H54 (cell line): ENCODE measurements at places on chromosomes 6 and 20.
A peak's percentile ranks its signal among the peaks of the same experiment; 100 is the strongest.

- no peak for DNase-seq
Measured at GRCh38 chr20:6579824-6580223, 187.7 kb upstream of the BMP2 start.

- no peak for DNase-seq
Measured at GRCh38 chr20:48910347-48910781, 11.1 kb upstream of the ARFGEF2 start.

DNA sequence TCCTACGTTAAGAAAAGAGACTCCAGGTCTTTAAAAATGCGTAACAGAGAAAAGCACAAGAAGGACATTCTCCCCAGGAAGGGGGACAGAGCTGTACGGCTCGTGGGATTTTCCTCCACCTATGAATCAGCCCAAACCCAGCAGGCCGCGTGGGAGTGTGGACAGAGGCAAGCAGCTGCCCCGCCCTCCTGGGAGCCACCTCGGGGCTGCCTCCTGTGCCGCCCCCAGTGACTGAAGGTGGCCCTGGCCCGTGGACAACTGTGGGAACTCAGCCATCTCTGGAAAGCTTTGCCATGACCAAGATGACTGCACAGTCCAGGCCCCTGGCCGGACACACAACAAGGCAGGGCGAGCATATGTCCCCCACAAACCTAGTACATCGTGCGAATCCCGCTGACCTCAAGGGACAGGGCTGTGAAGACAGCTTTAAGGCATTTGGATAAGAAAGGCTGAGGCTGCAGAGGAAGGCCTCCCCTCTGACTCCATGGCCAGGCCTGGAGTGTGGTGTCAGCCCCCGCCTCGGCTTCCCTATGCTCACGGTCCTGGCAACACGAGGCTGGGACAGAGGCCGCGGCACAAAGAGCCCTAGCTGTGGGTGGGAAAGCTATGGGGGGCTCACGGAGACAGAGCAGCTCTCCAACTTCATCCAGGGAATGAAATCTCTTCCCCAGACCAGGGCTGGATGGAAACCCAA is 26.9 kb downstream of the PXDC1 start:
- DNase-seq: no peak

DNA sequence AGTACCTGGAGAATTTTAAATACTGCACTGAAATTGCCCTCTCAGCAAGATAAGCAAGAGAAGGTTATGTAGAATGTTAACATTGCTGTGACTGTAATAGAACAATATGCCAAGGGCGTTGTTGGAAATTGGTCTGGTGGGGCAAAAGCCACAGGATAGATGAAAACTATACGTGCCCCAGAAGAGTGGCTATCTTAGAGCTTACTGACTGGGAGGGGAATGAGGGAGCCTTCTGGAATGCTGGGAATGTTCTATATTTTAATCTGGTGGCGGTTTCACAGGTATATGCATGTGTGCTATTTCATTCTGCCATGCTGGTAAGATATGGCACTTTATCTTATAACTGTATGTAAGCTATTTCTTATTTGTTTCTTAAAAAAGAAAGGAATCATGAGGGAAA is 35.2 kb upstream of the YWHAB start:
- no peak for DNase-seq

DNA sequence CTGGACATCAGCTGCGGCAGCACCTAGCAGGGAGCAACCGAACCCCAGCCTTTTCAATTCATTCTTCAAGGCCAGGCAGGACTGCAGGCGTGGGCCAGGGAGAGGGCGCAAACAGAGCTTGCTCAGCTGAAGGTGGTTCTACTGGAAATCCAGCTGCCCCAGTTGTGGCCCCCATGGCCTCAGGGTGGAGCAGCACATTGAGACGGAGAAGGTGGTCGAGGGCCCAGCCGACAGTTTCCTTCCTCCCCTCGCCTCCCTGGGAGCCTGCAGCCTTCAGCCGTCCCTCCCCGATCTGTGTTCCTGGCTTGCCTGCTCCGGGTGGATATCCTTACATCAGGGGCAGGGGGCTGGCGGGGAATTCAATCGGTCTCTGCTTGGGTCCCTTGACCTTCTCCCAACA is 217.8 kb downstream of the ANKRD60 start:
- no peak for DNase-seq

DNA sequence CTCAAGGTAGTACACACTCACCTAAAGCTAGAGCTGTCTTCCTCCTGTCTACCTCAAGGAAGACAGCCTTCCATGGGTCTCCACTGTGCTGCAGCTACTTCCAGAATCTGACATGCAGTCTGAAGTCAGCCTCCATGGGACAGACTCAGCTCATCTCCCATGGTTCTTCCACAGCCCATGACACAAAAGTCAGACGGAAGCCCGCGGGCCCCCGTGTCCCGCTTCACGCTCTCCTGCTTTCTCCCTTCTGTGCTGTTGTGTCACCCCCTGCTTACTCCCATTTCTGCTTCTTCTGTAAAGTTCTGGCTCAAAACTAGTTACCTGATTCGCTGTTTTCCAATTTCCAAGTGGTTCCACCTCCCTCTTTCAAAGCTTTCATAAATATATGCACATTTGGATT is 184.5 kb downstream of the SYNE1 start:
- no peak for DNase-seq

- no peak for DNase-seq
Measured at GRCh38 chr6:46653439-46654195, 842 bp downstream of the SLC25A27 start.

DNA sequence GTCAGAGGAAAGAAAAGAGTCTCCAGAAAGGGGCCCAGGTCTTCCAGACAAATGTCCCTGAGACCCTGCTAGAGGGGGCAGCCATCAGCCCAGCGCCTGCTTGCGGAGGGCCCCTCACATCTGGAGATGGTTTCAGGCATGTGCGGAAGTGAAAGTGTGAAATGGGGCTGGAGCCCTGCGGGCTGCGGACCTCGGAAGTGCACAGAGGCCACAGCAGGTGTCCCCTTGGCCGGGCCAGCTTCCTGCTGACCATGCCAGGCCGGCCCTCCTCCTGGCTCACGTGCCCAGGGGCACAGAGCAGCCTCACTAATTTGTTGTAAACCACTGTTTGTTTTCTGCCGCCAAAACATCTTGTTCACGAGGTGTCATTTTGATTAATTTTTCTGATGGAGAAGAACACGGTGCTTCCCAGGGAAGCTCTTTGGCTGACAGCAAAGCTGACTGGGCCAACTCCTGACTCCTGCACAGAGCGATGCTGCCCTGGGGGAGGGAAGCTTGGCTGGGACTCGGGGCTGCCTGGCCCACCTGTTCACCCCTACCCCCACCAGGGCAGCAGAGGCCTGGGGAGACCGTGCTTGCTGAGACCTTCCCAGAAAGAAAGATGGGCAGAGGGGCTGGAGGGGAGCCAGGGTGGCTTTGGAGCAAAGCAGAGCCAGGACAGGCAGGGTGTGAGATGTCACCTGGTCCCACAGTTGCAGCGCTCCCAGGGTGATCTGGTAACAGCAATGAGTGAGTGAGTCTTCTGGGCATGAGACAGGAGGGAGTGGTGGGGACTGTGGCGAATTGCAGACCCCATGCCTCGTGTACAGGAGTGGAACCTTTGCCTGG is 54.2 kb downstream of the BCAS4 start:
- DNase-seq: no peak

DNA sequence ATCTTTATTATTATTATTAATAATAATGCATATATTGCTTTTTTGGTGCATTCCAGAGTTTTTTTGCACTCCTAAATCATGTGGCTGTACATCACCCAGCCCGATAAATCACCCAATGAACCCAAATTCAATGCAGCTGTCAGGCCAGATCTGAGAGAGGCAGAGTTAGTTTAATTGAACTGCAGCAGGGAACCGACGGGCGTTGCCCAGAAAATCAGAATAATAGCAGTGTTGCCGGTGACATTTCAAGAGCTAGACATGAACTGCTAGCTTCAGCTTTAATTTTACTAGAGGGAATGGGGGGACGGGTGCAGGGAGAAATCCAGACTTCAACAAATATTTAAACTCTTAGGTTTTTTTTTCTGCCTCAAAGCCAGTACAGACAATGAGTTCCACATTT is 135.0 kb downstream of the CLIC5 start:
- DNase-seq: no peak

- DNase-seq: no peak
Measured at GRCh38 chr20:8647961-8648441, 420.9 kb upstream of the PLCB4 start.

DNA sequence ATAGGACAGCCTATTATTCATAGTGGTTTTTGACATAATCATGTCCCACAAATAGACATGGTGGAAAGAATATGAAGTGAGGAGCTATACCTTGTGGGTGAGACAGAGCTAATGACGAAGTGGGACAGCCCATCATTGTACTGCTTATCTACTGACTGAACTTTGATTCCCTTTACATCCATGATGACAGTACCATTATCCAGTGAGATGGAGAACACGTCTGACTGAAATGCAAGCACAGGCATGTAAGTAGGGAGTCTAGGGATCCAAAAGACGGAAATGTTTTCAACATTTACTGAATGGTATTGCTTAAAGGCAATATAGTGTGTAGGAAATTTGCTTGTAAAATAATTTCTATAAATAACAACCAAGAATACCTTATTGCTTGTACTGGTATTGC is 43.5 kb downstream of the FAM229B start:
- DNase-seq: no peak

GRCh38 chr6:83220121-83220520 is 27.0 kb downstream of the RWDD2A start:
- DNase-seq: no peak

- no peak for DNase-seq
Measured at GRCh38 chr20:3681352-3681930, 369 bp downstream of the ADAM33 start.

DNA sequence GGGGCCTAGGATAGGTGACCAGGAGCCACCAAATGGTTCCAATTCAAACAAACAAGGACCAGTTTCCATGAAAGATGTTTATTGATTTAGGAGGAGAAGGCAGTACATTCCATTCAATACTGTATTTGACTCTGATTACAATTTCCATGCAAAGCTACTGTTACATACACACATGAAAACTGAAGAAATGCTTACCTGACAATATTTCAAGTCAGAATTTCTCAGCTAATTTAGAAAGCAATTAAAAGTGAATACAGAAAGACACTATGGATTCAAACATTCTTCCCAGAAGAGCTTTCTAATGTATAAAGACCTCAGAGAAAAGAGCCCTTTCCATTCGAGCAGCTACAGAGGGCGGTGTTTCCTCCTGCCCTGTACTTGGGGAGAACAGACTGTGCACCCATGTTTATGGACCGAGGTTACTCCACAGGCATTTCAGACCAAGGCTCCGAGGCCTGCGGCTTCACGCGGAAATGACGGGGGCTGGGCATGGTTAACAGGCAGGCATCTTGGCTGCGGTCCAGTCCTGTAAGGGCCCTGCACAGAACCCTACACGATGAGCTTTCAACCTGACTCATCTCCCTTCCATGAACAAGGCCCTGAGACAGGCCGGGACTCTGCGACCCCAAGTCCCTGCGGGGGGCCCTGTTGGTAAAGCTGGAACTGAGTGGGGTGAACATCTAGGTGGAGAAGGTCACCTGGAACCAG is 25.7 kb upstream of the TCFL5 start:
- DNase-seq: peak; percentile 93

GRCh38 chr6:159104931-159105330 is 60.1 kb upstream of the TAGAP start:
- no peak for DNase-seq

GRCh38 chr6:89836639-89837222 is 7.1 kb downstream of the CASP8AP2 start:
- no peak for DNase-seq

DNA sequence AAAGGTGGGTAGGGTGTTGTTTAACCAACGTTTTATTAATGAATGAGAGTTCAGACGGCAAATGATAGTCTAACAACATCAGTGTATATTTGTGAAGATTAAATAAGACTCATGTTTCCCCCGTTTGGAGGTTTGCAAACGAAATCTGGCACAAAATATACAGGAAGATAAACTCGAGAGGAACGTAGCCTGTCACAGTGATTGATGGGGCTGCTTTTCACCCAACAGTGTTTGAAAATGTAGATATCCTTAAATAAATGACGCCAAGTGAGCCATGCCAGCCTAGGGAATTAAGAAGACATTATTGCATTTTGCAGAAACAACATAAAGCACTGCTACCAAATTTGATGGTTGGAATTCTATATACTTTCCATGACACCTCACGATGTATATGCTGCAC is 696.5 kb upstream of the FLRT3 start:
- DNase-seq: no peak

GRCh38 chr6:14660806-14661579 is 543.4 kb downstream of the CD83 start:
- DNase-seq: no peak

GRCh38 chr6:114446342-114446741 is 103.5 kb upstream of the HS3ST5 start:
- DNase-seq: no peak

- DNase-seq: no peak
Measured at GRCh38 chr6:1509241-1509640, 100.5 kb upstream of the FOXC1 start.

DNA sequence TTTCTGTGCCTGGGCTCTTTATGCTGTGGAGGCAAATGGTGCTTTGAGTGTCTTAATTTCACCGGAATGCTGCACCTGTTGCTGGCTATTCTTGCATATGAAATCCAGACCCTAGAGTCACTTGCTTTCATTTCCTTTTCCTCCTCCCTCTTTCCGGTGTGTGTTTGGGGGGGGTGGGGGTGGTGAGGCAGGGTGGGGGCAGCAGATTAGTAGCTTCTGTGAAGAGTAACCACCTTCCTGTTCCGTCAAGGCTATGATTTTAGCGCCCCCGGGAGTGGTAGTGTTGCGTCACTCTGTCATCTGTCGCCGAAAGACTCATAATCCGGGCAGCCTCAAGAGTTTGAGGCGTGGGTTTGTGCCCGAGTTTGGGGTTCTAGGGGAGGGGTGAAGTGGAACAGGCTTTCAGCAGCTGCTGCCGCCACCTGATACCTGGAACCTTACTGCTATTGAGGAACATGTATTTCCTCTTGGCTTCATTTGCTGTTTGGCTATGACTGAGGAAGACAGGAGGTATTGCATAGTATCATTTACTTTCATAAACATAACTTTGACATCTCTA is 49.1 kb downstream of the UTRN start:
- no peak for DNase-seq

DNA sequence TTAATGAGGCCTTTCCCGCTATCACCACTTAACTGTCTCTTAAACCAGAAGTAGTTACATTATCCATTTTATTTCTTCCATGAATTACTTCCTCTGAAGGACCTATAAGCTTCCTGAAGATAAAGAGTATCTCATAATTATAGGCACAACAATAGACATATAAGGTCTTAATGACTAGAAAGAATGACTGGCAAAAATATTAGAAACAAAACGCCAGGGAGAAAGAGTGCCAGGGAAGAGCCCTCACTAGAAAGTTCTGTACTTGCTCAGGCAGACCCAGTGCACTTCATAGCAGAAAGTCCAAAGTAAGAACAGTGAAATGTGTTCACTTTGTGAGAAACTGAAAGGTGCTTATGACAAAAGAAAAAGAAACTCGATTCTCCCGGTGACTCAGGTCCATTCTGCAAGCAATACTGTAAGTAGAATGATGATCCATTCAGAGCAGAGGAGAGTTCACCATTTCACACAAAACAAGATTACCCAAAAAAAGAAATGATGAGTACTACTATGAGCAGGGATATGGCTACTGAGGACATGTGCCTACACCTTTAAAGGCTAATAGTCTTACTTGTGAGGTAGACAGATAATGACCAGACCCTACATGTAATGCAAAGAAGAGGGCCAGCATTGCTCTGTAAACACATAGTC is 5.5 kb downstream of the ZNF334 start:
- no peak for DNase-seq
